Upper lobe of right lung (tissue), 1 donor: ENCODE measurements at places on chromosomes 13 and 19. TPM values are rescaled to one million over a fixed set of nuclear protein-coding genes. Genes with fewer than 3 reads are reported as not detected.
A peak's percentile ranks its signal among the peaks of the same experiment; 100 is the strongest.

Gene PTGIR
- total RNA-seq, result 12.6 TPM

Gene ANKLE1
- total RNA-seq, result 0.64 TPM

Gene CHAMP1
- 17.8 TPM for total RNA-seq

Gene IL11
- 0.84 TPM for total RNA-seq

Gene FBXL12
- total RNA-seq, result 21.5 TPM

Gene HS6ST3
- not detected for total RNA-seq

Gene KLK2
- total RNA-seq, result not detected

DNA sequence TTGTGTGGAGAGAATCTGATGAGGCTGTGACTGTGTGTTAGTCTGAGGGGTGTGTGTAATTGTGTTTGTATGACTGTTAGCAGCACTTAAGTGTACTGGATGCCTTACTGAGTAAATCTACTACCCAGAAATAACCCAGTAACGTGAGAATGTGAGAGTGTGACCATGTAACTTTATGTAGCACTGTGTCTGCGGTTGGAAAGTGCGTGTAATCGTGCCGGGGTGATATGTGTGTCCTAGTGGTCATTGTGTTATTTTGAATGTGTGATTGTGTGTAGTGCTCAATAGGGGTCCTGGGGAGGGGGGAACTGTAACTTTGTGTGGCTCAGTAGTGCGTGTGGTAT is 550 bp downstream of the ZNF383 start:
- no peak for DNase-seq
- H3K4me1 ChIP-seq, result peaks cover 13% of the 10 kb centered on the region

- H3K27ac ChIP-seq, result no peak overlapping the region
- DNase-seq, result no peak
- H3K36me3 ChIP-seq, result no peaks in the 10 kb centered on the region
- peaks cover 7% of the 10 kb centered on the region for H3K4me1 ChIP-seq
- H3K4me3 ChIP-seq, result no peak overlapping the region
Measured at GRCh38 chr19:2507109-2507508, 31.2 kb downstream of the GADD45B start.

DNA sequence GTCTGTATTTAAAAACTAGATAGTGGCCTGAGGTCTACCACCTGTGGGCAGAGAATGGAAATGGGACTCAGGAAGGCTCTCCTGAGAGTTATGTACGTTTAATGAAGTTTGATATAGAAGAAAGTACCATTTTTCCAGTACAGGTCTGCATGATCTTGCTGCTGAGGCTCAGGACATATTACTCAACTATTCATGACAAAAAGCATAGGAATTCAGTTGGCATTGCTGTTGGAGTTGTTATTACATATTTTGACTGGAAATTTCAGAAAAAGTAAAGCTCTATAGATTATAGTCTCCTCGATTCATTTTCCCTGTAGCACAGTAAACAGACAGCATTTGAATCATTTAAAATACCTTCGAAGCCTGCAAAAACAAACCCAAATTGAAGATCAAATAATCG is 469.8 kb downstream of the DCT start:
- H3K4me1 ChIP-seq, result no peaks in the 10 kb centered on the region
- H3K36me3 ChIP-seq, result no peaks in the 10 kb centered on the region
- no peak overlapping the region for H3K27ac ChIP-seq
- no peaks in the 10 kb centered on the region for H3K27me3 ChIP-seq
- H3K4me3 ChIP-seq, result no peak overlapping the region
- no peak for DNase-seq

DNA sequence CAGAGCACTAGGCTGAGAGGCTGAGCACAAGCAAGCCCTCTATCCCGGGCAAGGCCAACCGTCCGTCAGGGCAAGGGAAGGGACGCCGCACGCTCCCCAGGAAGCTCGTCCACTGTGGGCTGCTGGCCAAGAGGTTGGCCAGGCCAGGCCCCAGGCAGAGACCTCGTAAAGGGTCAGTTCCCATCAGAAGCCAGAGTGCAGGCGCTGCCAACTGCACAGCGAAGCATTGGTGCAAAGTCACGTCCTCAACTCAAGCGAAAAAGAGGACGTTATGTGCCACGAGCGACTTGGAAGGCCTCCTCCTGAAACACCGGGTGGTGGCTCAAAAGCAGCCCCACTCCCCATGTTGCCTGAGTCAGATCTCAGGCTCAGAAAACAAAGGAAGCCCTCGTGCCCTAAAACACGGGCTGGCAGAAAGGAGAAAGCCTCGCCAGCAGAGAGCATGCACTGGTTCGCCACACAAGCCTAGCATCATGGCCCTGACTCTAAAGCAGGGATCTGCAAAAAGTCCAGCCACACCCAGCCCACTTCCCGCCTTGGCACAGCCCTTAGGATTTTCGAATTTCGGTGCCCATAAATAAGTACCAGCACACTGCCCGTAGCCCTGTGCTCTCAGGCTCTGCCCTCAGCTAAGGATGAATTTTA is 4.7 kb downstream of the AKAP8 start:
- peaks cover 44% of the 10 kb centered on the region for H3K36me3 ChIP-seq
- no peaks in the 10 kb centered on the region for H3K27me3 ChIP-seq
- H3K4me3 ChIP-seq, result no peak overlapping the region
- DNase-seq, result no peak

DNA sequence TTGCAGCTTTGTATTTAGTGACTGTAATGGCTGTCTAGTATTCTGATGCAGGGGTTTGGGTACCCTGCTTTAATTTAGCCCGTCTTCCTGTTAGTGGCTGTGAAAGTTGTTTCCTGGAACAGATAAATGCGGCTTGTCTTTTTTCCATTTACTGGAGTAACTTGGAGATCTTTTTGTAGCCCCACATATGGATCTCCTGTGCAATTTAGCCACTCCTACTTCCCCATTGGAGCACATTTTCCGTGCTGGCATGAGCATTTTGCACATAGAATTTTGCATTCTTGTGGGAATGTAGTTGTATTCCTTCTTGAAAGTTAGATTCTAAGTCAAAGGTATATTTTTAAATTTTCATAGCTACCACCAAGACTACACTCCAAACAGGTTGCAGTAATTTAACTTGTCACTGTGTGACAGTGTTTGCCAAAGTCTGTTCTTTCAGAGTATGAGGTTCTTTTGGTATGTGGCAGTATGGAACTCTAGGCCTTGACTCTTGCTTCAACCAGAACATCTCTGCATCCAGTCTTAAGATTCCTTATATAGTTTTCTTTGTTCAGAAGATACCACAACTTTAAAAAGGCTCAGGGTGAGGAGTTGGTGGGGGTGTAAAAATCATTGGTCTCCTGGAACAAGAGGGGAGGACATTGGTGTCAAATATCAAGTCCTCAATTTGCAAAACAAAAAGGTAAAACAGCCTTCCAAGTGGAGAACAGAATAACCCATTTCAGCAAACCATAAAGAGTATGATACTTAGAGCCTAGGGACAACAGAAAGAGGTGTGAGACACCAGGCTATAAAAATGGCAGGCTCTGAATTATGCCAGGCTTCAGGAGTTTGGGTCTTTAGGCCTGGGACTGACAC is 21.1 kb upstream of the CCDC97 start:
- no peak for DNase-seq
- no peaks in the 10 kb centered on the region for H3K27me3 ChIP-seq
- H3K36me3 ChIP-seq, result peaks cover 100% of the 10 kb centered on the region
- no peaks in the 10 kb centered on the region for H3K4me1 ChIP-seq
- no peak overlapping the region for H3K27ac ChIP-seq
- H3K4me3 ChIP-seq, result no peak overlapping the region

DNA sequence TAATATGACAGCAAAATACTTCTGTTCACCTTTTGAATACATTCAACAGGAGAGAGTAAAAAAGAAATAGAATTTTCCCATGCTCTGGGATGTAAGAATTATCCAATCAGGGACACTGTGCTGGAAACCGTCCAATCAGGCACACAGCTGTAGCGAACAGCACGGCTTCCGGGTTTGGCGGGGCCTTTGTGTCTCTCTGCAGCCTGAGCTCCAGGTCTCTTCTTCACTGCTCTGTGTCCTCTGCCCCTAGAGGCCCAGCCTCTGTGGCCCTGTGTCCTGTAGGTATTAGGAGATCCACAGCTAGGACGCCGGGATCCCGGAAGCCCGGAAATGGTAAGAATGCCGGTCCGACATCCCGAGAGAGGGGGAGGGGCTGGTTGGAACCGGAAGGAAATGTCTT is 92.7 kb downstream of the ZNF737 start:
- H3K36me3 ChIP-seq, result no peaks in the 10 kb centered on the region
- peaks cover 5% of the 10 kb centered on the region for H3K4me1 ChIP-seq
- no peak overlapping the region for H3K27ac ChIP-seq
- H3K27me3 ChIP-seq, result no peaks in the 10 kb centered on the region

- DNase-seq, result no peak
- no peak overlapping the region for H3K27ac ChIP-seq
- peaks cover 21% of the 10 kb centered on the region for H3K36me3 ChIP-seq
- H3K4me1 ChIP-seq, result peaks cover 11% of the 10 kb centered on the region
- no peaks in the 10 kb centered on the region for H3K27me3 ChIP-seq
Measured at GRCh38 chr13:98390086-98390715, 186.7 kb downstream of the STK24 start.

- DNase-seq, result no peak
- H3K4me1 ChIP-seq, result no peaks in the 10 kb centered on the region
- H3K36me3 ChIP-seq, result no peaks in the 10 kb centered on the region
- no peak overlapping the region for H3K4me3 ChIP-seq
- H3K27ac ChIP-seq, result no peak overlapping the region
Measured at GRCh38 chr13:89550938-89551337, 1796.5 kb upstream of the MIR17HG start.

- H3K27me3 ChIP-seq, result peaks cover 69% of the 10 kb centered on the region
- H3K27ac ChIP-seq, result peak overlapping the region; percentile 56
- peak; percentile 41 for DNase-seq
- peak overlapping the region; percentile 59 for H3K4me3 ChIP-seq
Measured at GRCh38 chr13:57630661-57631595, 616 bp upstream of the PCDH17 start.

DNA sequence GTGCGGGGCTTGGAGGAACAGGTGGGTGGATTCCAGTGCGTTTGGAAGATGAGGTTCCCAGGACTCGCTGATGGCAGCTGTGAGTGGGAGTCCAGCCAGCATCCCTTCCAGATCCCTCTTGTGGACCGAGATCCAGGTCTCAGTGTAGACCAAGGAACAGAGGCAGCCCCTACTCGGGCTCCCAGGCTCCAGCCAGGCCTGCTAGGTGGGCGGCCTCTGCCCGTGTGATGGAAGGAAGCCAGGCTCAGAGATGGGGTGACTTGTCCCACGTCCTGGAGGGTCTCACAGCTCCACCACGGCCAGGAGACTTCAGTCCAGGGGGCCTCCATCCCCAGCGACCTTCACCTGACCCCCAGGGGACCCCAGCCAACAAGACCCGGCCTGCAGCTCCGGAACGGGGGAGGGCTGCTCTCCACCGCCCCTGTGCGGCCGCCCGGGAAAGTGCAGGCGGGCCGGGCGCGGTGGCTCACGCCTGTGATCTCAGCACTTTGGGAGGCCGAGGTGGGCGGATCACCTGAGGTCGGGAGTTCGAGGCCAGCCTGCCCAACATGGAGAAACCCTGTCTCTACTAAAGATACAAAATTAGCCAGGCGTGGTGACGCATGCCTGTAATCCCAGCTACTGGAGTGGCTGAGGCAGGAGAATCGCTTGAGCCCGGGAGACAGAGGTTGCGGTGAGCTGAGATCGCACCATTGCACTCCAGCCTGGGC is 729 bp upstream of the MADCAM1 start:
- H3K4me1 ChIP-seq, result no peaks in the 10 kb centered on the region
- H3K27me3 ChIP-seq, result peaks cover 34% of the 10 kb centered on the region
- H3K4me3 ChIP-seq, result no peak overlapping the region
- DNase-seq, result peak; percentile 67

GRCh38 chr13:21079761-21080592 is 18.6 kb upstream of the LATS2 start:
- H3K27ac ChIP-seq, result peak overlapping the region; percentile 37
- no peaks in the 10 kb centered on the region for H3K36me3 ChIP-seq
- peak overlapping the region; percentile 19 for H3K4me3 ChIP-seq
- H3K27me3 ChIP-seq, result no peaks in the 10 kb centered on the region

DNA sequence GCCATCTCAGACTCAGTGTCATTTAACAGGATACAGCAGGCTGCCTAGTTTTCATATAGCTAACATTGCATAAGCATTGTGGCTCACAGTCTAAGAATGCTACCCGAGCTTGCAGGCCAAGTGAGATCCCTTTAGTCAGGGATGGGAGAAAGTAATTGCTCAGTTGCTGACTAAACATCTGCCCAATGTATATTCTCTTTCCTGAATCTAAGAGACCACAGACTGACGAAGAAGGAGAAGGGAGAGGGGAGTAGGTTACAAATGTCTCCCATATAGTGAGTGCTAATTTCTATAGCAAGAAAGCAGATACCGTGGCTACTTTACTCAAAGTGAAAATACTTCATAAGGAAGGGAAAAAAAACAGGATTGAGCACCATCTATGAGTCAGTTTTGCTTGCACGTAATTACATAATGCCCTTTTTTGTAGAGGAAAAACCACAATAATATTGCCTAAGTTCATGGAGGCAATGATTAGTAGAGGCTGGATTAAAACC is 453.9 kb downstream of the COG6 start:
- H3K36me3 ChIP-seq, result no peaks in the 10 kb centered on the region
- no peak overlapping the region for H3K4me3 ChIP-seq
- H3K27ac ChIP-seq, result no peak overlapping the region

- peaks cover 18% of the 10 kb centered on the region for H3K36me3 ChIP-seq
- DNase-seq, result no peak
- peaks cover 34% of the 10 kb centered on the region for H3K4me1 ChIP-seq
- peak overlapping the region; percentile 97 for H3K4me3 ChIP-seq
Measured at GRCh38 chr19:39405261-39405957, 1.2 kb upstream of the ZFP36 start.

- no peak for DNase-seq
- H3K27ac ChIP-seq, result peak overlapping the region; percentile 78
- peak overlapping the region; percentile 60 for H3K4me3 ChIP-seq
Measured at GRCh38 chr19:38251564-38252051, 4.6 kb downstream of the PPP1R14A start.

GRCh38 chr19:1102407-1103131 is 1.2 kb upstream of the GPX4 start:
- H3K36me3 ChIP-seq, result peaks cover 17% of the 10 kb centered on the region
- DNase-seq, result no peak
- H3K27me3 ChIP-seq, result no peaks in the 10 kb centered on the region
- H3K4me3 ChIP-seq, result no peak overlapping the region

GRCh38 chr13:72145383-72145782 is 278.4 kb upstream of the DACH1 start:
- H3K36me3 ChIP-seq, result no peaks in the 10 kb centered on the region
- no peak overlapping the region for H3K4me3 ChIP-seq
- no peak overlapping the region for H3K27ac ChIP-seq
- H3K27me3 ChIP-seq, result no peaks in the 10 kb centered on the region

DNA sequence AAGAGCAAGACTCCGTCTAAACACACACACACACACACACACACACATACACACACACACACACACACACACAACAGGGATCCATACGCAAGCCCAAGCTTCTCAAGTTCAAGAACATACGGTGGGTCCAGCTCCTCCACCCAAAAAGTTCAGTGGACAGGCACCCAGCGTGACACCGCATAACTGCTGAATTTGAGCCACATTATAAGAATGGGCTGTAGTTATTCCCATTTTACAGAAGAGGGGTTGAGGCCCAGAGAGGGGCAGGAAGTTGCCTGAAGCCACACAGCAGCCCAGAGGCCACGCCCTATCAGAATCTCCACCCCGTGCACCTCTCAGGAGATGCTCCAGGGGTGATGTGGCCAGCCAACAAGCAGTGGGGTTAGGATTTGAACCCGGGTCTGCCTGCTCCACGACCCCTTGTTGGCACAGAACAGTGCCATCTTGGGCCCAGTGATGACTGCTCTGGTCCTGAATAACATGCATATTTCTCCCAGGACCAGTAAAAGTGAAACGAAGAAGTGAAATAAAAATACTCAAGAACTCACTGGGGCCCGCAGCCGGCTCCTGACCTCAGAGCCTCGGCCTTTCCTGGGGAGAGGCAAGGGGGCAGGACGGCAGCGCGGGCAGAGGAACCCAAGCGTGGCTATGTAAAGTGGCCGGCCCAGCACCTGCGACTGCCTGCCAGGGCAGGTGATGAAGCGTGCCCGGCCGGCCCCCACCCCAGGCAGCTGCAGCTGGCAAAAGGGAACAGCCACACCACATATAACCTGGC is 61.9 kb downstream of the AP1M1 start:
- DNase-seq, result no peak
- H3K4me3 ChIP-seq, result no peak overlapping the region
- no peaks in the 10 kb centered on the region for H3K36me3 ChIP-seq
- H3K4me1 ChIP-seq, result peaks cover 42% of the 10 kb centered on the region
